NCI-H69 (cell line): ENCODE measurements at places on chromosomes 1 and 21.

DNA sequence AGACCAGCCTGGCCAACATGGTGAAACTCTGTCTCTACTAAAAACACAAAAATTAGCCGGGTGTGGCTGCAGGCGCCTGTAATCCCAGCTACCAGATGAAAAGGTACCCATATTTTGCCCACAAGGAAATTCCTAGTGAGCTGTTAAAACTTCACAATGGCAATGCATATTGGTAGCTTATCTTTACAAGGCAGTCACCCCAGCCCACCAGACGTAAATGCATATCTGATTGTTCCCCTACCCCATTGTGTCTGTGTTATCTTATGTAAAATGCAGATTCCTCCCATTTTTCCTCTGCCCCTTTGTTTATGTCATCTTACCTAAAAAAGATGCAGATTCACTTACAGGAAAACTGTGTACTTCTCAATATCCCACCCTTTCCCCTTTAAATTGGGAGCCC is 103.1 kb upstream of the SLC2A1 start:
- DNase-seq = no peak

GRCh38 chr1:47761974-47762373 is 235.2 kb downstream of the TRABD2B start:
- DNase-seq = no peak

DNA sequence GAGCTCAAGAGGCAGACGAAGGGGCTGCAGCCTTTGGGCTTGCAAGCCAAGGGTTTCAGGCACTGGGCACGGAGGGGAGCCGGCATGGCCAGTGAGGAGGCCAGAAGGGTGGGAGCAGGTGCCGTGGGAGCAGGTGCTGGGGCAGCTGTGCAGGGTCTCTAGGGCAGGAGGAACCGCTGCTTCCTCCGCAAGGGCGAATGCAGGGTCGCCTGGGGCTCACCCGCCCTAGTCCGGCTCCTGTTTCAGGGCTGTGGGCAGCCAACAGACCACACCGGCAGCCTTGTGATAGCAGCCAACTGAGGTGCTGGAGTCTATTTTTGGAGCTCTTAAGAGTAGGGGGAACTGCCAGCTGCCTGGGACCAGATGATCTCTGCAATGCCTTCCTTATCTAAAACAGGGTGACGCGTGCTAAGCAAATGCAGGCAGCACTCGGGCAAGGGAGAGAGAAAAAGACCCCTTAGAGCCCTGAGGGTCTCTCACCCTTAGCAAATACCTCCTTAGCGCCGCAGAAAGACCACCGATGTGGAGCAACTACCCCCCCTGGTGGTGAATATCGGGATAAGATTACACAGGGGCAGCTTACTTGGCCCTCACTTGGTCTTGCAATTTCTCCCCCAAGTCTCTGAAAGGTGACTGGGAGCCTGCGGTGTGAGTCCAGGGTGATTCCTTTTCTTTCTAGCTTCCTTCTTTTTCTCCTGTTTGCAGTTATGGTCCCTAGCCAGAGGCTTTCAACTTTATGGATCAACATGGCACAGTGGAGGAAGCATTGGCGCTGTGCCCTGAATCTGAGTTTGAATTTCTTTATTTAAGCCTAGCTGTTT is 20.7 kb upstream of the MAPKAPK2 start:
- DNase-seq = peak; percentile 62

DNA sequence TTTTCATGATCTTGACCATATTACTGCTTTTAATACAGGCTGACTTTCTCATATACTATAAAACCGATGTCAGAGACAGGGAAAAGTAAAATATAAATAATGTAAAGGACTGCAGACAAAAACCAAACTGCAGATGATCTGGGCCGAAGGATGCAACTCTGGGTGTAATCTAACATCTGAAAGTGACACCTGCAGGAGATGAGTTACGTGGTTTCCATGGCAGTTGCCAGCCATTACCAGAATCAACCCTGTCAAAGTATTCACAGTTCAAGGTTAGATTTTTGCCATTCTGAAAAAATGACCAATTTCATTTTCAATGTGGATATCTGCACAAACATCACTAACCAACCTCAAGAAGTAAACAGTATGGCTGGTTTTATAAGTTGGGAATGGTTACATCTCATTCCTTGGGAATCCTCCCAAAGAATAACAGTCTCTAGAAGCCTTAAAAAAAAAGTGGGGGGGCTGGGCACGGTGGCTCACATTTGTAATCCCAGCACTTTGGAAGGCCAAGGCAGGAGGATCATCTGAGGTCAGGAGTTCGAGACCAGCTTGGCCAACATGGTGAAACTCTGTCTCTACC is 27.7 kb downstream of the DNAJC11 start:
- no peak for DNase-seq

DNA sequence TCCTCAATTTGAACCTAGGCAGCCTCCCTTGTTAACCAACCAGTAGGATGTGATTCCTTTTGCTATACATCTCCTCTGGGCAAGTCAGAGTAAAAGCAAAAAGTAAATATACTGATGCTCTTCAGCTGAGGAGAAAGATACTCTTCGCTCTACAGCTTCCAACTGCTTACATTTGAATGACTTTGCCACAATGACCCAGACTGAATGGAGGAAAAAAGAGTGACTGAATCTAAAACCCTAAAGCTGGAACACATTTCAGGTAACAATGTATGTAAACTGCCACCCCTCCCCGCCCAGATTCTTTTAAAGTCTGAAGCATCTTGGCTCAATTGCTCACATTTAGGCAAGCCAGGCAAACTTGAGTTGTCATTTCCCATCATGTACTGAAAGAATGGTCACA is 46.1 kb downstream of the SLC16A1 start:
- DNase-seq = no peak
